ENCODE measurements at places on chromosomes 13 and 19.

GRCh38 chr19:54392105-54392504 is 23.2 kb upstream of the TTYH1 start:
- no peak for DNase-seq

DNA sequence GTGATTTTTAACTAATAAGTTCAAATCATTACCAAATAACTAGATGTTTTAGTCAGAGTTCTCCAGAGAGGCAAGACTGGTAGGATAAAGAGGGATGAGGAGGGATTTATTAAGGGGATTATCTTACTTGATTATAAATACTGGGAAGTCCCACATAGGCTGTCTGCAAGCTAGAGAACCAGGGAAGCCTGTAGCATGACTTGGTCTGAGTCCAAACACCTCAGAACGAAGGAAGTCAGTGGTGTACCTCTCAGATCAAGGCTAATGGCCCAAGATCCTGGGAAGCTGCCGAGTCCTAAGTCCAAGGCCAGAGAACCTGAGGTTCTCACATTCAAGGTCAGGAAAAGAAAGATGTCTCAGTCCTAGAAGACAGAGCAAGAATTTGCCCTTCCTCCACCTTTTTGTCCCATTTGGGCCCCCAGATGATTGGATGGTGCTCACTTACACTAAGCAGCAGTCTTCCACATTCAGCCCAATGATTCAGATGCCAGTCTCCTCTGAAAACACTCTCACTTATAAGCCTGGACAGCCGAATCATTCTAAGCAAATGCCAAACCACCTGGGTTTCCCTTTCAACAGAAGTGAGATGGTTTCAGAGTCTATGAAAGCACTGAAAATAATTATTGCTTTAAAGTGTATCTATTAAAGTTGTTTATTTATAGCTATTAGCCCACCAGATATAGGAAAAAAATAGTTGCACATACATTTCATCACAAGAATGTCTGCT is 1599.2 kb downstream of the OLFM4 start:
- no peak for DNase-seq

DNA sequence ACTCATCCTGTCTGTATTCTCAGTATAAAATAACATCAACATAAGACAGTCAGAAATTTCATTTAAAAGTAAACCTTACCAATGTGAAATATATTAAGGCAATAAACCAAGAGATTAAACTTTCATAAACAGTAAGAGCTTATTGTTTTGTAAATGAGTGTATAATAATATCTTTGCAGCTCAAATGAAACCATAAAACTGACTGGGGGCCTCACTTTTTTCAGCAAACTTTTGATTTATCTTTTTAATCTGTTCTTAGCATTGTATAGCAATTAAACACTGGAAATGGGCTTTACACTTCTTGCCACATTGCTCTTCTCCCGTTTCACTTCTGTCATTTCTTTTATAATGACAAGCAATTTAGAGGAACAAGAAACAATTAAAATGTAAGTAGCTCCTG is 580.3 kb downstream of the GPC6 start:
- no peak for DNase-seq

DNA sequence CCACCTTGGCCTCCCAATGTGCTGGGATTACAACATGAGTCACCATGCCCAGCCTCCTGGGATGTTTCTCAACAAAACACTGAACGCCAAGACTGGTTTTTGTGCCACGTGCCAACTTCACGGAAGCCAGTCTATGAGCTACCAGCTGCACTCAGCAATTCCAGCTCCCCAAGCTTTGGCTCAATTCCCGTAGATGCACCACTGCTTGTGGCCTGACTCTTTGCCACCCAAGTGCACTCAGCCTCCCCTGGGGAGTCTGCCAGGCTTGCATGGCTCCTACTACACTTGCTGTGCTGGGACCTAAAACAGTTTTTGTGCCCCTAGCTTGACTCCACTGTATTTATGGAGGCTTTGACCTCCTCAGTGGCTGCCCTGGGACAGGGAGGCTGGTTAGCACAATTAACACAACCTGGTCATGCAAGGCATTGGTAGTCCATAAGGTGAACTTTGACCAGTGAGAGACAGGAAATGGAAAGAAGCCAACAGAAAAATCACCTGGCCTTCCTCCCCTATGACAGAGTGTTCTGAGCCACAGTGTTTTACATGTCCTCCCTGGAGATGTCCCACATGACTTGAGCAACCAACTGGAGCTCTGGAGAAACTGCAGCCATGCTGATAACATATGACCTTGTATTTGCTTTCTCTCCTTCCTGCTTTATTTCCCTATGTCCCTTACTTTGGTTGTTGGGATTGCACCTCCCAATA is 1173.1 kb downstream of the UQCRFS1 start:
- DNase-seq: no peak

DNA sequence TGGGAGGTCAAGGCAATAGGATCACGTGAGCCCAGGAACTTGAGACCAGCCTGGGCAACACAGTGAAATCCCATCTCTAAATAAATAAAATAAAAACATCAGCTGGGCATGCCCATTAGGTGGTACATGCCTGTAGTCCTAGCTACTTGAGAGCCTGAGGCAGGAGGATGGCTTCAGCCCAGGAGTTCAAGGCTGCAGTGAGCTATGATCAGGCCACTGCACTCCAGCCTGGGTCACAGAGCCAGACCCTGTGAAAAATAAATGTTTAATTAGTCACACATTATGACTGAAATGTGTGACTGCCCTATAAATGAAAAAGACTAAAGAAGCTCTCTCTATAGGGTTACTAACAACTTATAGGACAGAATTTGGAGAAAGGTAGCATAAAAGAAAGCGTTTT is 37.7 kb downstream of the USP12 start:
- no peak for DNase-seq

DNA sequence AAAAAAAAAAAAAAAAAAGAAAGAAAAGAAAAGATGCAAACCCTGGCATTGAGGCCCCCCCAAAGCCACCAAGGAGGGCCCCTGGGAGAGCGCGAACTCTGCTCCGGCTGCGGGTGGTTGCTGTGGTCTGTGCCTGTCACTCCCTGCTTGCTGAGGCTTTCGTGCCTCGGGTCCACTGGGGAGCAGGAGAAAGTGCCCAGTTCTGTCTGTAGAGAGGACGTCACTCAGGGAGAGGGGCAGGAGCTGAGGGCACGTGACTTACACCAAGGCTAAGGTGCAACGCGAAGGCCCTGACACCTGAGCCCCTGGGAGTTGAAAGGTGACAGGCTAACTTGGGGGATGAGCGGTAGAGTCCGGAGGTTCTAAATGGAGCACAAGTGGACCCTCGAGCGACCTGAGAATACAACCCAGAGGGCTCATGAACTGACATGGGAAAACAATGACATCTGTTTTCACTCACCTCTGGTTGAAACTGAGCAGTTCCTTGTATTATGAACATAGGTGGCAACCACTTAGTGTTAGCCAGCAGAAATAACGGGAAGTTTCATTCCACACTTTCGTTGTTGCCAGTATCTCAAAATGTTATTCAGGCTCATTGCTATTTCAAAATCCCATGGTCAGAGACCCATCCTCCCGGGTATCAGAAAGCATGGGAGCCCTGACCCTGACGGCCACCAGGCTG is 69.2 kb upstream of the TM9SF2 start:
- no peak for DNase-seq

DNA sequence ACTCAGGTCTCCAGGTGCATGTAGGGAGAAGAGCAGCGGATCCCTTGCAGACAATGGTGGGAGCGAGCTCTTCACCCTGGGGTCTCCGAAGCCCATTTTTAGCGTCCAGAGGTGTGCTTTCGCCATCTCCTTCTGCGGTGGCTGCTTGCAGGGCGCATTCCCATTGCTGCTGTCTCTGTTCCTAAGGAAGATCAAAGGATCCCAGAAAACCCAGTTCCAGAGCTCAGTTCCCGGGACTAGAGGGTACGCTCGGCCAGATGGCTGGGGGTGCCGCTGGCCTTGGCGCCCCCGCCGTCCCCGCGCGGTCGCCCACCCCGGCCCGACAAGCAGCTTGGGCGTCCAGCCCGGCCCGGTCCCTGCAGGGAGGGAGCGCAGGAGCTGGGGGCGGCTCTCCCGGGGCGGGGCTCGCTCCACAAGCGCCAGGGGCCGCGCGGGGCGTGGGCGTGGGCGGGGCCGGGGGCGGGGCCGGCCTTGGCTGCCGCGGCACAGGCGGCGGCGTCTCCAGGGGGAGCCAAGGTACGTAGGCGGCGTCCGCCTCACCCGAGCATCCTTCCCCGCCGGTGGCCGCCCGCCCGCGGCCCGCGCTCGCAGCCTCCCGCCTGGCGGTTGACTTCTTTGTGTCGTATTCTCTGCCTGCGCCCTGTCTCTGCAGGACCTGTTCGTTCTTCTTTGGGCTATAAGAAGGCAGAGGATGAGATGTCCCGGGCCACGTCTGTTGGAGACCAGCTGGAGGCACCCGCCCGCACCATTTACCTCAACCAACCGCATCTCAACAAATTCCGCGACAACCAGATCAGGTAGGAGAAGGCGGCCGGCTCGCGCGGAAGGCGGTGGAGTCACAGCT is 96.8 kb downstream of the ATP8A2 start:
- no peak for DNase-seq

GRCh38 chr19:30497034-30497433 is 124.8 kb downstream of the ZNF536 start:
- no peak for DNase-seq

DNA sequence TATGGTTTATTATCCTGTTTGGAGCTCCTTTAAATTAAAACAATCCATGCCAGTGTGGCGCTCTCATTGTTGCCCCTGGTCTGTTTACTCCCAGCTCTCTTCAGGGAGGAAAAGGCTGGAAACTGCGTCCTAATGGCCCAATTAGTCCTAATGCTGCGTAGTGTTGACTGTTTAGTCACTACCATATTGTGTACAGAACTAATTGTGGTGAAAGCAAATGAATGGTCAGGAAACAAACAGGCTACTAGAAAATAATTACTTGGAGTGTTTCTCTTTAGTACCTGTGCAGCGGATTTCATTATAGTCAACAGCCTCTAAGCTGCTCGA is 54.5 kb upstream of the MTIF3 start:
- DNase-seq: no peak

Data from stimulated activated CD8-positive, alpha-beta memory T cell treated with anti-CD3 and anti-CD28 coated beads, Interleukin-7, amount 100 ng/mL, for 1 hour (primary cell).